H4 (cell line): ENCODE measurements at places on chromosomes 11 and 22.
A peak's percentile ranks its signal among the peaks of the same experiment; 100 is the strongest.

DNA sequence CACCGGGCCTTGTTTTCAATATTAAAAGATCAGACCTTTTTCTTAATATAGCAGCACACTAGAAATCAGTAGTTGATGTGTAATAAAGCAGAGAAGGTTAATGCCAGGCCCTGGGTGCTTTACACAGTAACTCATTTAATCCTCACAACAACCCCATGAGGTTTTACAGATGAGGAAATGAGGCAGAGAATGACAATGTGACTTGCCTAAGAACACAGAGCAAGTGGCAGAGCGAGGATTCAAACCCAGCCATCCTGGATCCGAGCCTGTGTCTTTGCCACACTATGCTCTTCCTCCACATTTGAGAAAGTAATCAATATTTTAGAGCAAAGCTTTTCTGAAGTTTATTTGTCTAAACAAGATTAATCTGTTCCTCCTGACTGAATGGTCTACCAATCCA lies 7.2 kb downstream of the JAML start:
- no peak for DNase-seq

DNA sequence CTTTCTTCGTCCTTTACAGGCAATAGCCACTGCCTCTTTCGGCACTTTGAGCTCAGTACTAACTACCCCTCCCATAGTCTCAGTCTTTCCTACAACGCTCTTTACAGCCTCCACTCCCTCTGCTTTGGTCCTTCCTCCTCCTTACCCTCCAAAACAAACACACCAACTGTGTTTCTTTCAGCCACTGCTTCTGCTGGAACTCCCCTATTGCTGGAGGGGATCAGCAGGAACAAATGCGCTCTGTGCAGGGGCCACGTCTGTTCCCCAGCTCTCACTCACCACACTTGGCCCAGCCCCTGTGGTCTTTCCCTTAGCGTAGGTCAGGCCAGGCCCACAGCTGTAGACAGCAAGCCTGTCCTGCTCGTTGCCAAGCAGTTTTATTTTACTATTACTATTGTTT lies 42.3 kb downstream of the PC start:
- no peak for DNase-seq

DNA sequence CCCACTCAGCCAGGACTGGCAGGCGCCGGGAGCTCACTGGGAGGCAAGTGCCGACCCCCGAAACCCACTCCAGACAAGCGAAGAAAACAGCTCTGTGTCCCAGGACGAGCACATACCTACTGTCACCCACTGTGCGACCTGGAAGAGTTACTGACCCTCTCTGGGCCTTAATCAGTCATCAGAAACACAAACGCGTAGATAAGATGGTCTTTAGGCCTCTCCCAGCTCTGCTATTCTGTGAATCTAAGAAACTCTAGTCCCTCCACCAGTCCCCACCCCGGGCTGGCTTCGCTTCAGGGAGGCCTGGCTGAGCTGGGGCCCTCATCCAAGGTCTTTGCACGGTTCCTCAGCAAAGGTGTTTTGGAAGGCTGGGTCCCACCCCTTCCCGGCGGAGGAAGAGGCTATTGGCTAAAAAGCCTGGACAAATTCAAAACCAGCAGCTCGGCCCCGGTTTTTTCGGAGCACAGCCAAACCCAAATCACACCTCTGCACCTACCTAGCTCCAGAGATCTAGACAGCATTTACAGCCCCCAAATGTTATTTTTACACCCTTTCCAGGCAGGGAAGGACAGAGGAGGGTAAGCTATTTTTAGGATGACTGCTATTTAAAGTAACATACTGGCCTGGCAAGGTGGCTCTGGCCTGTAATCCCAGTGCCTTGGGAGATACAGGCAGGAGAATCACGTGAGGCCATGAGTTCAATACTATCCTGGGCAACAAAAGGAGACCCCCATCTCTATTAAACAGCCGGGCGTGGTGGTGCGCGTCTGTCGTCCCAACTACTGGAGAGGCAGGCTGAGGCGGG lies 13.2 kb upstream of the HDHD5 start:
- no peak for DNase-seq

DNA sequence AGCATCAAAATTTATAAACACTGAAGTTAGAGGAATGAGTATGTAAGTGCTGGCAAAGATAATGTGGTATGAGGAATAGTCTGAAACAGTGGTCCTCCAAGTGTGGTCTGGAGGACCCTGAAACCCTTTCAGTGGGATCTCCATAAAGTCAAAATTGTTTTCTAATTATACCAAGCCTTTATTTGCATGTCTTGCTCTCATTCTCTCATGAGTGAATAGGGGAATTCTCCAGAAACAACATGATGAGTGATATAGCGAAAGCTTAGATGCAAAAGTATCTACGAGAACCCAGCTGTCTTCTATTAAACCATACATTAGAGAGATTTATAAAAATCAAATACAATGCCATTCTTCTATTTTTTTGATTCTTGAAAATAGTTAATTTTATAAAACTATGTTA lies 145.0 kb upstream of the RAG2 start:
- no peak for DNase-seq

- no peak for DNase-seq
These were observed 1.0 kb upstream of the CHRM1 start for GRCh38 chr11:62922189-62922589.

GRCh38 chr22:38046070-38046748 lies 11.0 kb upstream of the PICK1 start:
- no peak for DNase-seq

DNA sequence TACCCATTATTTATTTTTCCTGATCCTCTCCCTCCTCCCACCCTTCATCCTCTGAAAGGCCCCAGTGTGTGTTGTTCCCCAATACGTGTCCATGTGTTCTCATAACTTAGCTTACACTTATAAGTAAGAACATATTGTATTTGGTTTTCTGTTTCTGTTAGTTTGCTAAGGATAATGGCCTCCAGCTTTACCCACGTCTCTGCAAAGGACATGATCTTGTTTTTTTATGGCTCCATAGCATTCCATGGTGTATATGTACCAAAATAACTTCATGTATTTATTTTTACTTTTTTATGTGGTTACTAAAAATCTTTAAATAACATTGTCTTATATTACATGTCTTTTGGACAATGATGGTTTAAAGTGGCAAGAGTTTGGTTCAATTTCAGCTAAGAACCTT lies 15.2 kb downstream of the PDGFD start:
- DNase-seq, result no peak

- no peak for DNase-seq
These were observed 63.5 kb downstream of the ATM start for GRCh38 chr11:108286370-108286769.

- DNase-seq, result peak; percentile 96
These were observed 12.9 kb upstream of the CDKN1C start for GRCh38 chr11:2898366-2899079.

DNA sequence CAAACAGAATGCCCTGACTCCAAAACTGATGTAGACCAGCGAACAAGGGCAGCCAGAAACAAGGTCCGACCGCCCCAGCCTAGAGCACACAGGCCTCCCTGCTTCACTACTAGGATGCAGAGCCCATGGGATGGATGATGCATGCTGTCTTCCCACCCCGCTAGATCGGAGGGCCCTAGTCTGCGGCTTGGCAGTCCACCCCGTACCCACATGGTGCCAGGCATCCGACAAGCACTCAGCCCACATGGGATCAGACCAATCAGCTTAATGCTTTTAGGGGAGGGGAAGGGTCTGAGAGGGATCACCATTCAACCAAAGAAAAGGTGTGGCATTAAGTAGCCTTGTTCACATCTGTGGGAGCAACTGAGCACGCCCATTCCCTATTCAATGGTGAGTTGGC lies 30.6 kb downstream of the PISD start:
- DNase-seq, result no peak

DNA sequence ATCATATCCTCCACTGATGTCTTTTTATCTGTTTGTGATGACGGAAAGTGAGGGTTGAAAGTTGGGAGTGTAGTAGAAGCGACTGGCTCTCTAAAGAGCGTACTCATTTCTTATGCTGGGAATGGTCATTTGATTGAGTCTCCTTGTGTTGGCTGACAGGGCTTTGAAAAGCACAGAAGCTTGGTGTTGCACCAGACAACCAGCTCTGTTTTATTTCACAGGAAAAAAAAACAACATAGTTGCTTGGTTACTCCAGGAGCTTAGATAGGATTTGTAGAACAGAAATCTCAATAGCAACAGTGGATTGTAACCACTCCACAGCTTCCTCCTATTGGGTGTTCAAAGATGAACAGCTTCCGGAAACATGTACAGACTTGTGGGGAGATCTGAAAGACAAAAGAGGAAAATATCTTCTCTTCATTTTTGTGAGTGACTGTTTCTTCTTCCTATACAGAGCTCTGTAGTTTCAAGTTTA lies 2.7 kb downstream of the RBM14 start:
- no peak for DNase-seq

GRCh38 chr11:19284881-19285280 lies 44.1 kb upstream of the E2F8 start:
- no peak for DNase-seq

DNA sequence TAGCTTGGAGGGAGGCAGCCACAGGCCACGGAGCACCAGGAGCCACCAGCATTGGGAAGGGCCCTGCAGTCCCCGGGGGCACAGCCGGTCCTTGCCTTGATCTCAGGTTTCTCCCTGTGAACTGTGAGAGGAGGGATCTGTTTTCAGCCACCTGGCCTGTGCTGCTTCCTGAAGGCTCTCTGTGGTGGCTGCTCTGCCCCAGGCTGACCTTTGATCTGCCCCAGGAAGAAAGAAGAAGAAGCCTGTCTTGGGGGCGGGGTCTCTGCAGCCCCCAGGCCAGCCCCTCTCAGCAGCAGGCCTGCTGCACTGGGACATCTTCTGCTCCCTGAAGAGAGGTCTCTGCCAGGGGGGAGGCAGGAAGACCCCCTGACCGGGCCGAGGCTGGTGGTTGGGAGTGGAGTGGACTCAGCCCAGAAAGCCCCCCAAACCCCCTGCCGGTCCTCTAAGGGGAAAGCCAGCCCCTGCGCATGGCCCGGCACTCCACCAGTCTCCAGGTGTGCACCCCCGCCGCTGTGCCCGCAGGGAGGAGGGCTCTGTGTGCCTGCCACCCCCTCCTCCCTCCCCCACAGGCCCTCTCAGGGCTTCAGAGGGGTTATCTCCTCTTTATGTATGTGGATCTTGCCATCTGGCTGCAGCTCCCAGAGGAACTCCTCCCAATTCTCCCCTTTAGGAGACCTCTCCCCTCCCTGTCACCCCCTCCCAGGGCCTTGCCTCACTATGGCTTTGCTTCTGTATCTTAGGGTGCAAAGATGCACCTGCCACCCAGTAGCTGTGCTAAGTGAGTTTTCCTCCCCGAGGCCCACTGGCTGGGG lies 675.3 kb downstream of the BRD1 start:
- DNase-seq, result no peak

- DNase-seq, result no peak
These were observed 282.5 kb downstream of the CTTN start for GRCh38 chr11:70680781-70681281.

- no peak for DNase-seq
These were observed 93.4 kb upstream of the SEPTIN5 start for GRCh38 chr22:19620742-19621371.

- DNase-seq, result no peak
These were observed 292.2 kb downstream of the INSC start for GRCh38 chr11:15406851-15407351.

GRCh38 chr11:82980292-82980691 lies 78.8 kb downstream of the DDIAS start:
- peak; percentile 23 for DNase-seq

DNA sequence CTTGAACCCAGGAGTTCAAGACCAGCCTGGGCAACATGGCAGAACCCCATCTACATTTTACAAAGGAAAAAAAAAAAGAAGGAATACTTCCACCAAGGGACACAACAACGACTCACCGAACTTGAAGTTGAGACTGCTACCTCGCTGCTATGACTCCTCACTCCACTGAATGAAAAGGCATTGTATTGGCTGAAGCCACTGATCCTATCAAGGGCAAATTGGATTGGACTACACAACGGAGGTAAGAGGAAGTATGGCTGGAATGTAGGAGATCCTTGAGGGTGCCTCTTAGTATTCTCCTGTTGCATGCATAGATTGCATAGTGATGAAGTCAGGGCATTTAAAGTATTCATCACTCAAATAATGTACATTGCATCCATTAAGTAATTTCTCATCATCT lies 97.9 kb downstream of the CWF19L2 start:
- no peak for DNase-seq

DNA sequence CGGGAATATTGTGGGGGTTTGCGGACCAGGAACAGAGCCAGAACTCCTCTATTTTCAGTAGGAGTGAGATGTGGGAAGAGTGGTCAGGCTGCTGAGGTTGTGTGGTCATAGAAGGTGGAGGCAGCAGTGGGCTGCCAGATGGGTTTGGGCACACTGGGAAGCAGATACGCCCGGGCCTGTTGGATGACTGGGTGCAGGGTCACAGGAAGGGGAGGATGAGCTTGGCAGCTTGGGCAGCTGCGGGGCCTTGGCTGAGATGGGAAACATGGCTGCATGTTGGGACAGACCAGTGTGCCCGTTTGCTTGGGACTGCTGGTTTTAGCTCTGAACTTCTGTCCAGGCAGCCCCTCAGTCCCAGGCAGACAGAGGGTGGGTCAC lies 11.4 kb downstream of the SHANK3 start:
- DNase-seq, result peak; percentile 3

GRCh38 chr11:16946477-16947282 lies 67.5 kb downstream of the PLEKHA7 start:
- DNase-seq, result no peak

DNA sequence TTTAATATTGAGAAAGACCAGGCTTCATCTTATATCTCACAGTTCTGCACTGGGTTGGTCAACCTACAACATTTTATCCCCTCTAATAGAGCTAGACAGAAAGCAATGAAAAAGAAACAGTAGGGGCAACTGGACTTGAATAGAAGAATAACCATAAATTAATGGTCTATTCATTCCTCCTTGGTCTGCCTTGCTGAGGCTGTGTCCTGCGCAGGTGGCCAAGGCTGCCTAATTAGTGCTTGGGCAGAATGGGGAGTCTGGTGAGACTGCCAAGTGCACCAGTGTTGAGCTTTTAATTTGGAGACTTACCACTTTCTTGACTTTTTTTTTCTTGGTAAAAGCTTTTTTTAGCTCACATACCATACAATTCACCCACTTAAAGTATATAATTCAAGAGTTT lies 35.0 kb upstream of the SPON1 start:
- DNase-seq, result no peak

GRCh38 chr11:1301220-1302000 lies 8.0 kb downstream of the TOLLIP start:
- no peak for DNase-seq
